ENCODE measurements at places on chromosomes 5 and 9. TPM values are rescaled to one million over a fixed set of nuclear protein-coding genes. Genes with fewer than 3 reads are reported as not detected.

- no peak for DNase-seq
Measured at GRCh38 chr9:119268985-119269384, 100.2 kb downstream of the BRINP1 start.

DNA sequence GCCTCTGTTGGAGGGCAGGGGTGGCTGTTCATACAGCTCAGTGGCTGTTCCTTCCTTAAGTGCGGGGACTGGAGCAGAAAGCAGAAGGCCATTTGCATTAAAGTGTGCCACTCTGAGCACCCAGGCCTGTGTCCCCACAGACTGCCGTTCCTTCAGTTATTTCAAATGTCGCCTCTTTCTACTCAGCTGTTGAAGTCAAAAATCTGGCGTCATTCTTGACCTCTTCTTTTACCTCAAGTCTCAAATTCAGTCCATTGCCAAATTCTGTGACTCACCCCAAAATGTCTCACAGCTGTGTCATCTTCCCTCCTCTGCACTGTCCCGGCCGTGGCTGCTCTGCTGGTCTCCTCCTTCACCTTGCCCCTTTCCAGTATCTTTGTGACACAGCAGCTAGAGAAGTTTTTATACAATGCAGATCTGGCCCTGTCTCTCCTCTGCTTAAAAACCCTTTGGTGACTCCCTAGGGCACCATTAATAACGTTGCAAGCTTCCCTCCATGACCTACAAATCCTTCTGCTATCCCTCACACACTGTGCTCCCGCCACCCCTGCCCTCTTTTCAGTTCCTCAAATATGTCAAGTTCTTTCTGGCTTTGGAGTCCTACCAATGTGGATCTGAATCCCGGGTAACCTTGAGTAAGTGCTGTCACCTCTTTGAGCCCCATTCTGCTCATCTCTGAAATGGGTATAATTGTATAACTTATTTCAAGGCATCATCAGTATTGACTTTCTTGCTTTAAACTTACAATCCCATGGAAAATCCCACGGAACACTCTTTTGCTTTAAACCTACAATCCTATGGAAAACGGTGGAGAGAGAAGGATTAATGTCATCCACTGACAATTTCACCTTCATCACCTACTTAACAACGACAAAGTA, 98.3 kb upstream of the BOD1 start:
- DNase-seq = peak; percentile 69

GRCh38 chr9:112669326-112669725, 48.6 kb downstream of the INIP start:
- DNase-seq = no peak

GRCh38 chr9:105855987-105856386, 161.6 kb downstream of the TMEM38B start:
- no peak for DNase-seq

GRCh38 chr5:134625559-134625958, 7.1 kb downstream of the SAR1B start:
- DNase-seq = no peak

TRAPPC13 gene
- polyA plus RNA-seq = 22.3 TPM

Data from muscle of back (tissue), 13 donors.